ENCODE measurements at places on chromosomes 5 and 9. TPM values are rescaled to one million over a fixed set of nuclear protein-coding genes. Genes with fewer than 3 reads are reported as not detected.
A peak's percentile ranks its signal among the peaks of the same experiment; 100 is the strongest.

The TXNDC8 gene
- total RNA-seq = not detected

The GABRA6 gene
- total RNA-seq = not detected

DNA sequence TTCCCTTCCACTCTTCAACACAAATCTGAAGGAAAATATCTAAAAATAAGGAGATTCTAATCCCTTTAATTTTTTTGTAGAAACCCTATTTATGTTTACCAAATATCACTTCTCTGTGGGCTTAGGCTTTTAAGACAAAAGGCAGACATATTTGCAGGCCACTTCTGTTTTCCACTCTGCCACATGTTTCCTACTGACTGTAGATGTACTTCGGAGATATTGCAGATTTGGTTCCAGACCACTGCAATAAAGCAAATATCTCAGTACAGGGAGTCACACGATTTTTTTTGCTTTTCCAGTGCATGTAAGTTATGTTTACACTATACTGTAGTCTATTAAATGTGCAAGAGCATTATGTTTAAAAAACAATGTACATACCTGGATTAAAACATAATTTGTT, 219.0 kb downstream of the SREK1 start:
- no peak for DNase-seq

DNA sequence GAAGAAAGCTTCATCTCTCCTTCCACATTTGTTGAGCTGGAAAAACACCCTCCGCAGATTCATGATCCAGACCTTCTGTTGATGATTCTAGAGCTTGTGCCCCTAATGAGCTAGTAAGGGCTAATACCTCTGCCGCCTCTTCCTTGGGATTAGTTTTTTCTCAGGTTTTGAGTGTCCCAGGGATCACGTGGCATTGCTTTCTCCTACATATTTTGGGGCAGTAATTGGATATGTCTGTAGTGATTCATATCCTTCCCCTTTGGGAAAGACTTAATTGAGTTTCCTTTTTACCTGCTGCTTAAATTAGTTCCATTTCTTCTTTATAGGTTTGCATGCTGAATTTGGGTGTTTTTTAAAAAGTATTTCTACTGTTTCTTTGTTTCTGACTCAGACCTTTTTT, 143.9 kb downstream of the GOLPH3 start:
- DNase-seq = no peak

DNA sequence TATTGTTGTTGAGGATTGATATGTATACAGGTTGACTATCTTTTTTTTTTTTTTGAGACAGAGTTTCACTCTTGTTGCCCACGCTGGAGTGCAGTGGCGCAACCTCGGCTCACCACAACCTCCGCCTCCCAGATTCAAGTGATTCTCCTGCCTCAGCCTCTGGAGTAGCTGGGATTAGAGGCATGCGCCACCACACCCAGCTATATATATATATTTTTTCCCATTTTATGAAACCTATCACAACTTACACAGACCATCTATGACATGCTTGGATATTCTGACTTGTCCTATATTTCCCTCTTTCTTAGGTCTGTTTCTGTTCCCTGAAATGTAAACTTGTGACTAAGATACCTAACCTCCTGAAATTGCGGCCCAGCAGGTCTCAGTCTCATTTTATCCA, 5.0 kb downstream of the CD14 start:
- no peak for DNase-seq

The PIP5K1B gene
- total RNA-seq = not detected

The ECSCR gene
- total RNA-seq = 0.53 TPM

DNA sequence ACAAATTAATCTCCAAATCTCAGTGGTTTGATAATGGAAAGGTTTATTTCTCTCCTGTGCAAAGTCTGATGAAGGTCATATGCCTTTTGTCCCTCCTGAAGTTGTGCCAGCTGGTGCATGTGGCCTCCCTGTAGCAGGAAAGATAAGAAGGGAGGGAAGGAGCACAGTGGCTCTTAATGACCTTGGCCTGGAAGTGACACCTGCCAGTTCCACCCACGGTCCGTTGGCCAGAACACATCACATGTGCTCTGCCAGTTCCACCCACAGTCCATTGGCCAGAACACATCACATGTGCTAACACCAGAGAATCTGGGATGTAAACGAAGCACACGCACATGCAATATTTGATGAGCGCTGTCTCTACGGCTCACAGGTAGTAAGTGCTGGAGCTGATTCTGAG, 130.9 kb downstream of the DOCK2 start:
- no peak for DNase-seq

- no peak for DNase-seq
Observed at GRCh38 chr5:17367256-17367840, 130.7 kb upstream of the TAF11L2 start.

- no peak for DNase-seq
Observed at GRCh38 chr5:134296213-134296612, 70.3 kb upstream of the PPP2CA start.

GRCh38 chr9:76269789-76270188, 124.4 kb downstream of the RFK start:
- no peak for DNase-seq

DNA sequence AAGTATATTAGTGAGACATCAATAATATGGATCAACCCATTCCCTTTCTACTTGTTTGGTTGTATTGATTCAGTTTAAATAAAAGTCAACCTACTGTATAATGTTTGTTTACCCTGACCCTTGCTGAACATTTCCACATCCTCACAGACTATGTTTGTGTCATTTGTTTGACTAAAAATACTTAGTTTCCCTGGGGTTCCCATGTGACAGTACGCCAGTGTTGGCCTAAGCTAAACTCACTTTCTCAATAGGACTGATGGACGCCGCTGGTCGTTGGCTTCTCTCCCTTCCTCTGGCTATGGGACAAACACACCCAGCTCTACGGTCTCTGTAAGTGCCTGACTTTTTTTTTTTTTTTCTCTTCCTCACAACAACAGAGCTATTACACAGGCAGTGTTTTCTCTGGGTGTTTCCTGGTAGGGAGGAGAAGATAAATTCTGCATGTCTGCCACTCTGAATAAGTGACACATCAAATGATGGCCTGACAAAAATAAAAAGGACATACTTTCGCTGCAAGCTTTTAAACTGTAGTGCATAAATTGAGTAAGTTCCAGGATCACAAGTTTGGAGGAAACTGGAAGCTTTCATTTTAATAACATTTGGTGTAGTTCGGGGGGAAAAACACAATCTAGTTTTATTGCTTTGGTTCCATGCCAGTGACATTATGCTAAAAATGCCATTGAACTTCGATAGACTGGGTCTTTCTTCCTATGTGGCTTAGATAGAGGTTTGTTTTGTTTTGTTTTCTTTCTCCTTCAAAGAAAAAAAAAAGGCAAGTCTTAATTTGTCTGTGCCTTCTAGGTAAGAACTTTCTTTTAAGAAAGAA, 101.0 kb downstream of the CD180 start:
- DNase-seq = peak; percentile 15

The PCDHGA8 gene
- total RNA-seq = 0.32 TPM

GRCh38 chr5:121797681-121798518, 53.8 kb upstream of the FTMT start:
- no peak for DNase-seq

The ADAMTS2 gene
- total RNA-seq = 4.9 TPM

DNA sequence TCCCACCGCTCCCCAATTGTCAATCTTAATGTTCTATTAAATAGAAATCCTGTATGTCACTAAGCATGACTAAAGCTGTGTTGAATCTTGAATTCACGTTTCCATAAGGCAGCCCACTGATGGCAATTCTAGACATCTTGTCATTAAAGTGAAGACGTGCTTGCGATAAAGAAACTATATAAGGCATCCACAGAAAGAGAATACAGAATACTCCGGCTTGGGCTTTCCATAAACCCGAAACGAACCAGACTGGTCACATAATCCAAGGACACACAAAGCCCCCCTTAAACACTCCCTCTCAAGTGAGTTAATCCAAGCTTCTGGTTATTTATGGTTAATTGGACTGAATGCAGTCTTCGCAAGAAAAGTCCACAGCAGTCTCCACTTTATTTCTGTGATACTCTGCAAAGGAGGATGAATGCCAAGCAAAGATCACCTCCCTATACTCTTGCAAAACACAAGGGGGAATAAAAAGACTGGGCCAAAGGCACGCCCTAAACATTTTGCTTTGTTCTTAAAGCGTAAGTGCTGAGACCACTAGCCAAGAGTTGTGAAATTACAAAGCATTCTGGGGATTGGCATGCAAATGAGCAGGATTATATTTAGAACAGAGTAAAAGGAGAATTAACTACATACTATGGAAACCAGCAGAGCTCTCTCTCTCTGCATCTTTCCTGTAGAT, 54.7 kb downstream of the DPYSL3 start:
- DNase-seq = no peak

The CXCL14 gene
- total RNA-seq = not detected

The TGFBI gene
- 172 TPM for total RNA-seq

The SHISAL2B gene
- not detected for total RNA-seq

GRCh38 chr5:123844873-123845272, 332.9 kb downstream of the CSNK1G3 start:
- no peak for DNase-seq

The FABP6 gene
- total RNA-seq = not detected

GRCh38 chr5:141850786-141851185, 27.4 kb downstream of the PCDH1 start:
- DNase-seq = no peak

- no peak for DNase-seq
Observed at GRCh38 chr5:120717381-120717780, 253.3 kb downstream of the PRR16 start.

GRCh38 chr9:135065151-135065550, 22.3 kb upstream of the OLFM1 start:
- DNase-seq = no peak
